Fibroblast of skin of back (primary cell): ENCODE measurements at places on chromosomes 16 and 17.
A peak's percentile ranks its signal among the peaks of the same experiment; 100 is the strongest.

DNA sequence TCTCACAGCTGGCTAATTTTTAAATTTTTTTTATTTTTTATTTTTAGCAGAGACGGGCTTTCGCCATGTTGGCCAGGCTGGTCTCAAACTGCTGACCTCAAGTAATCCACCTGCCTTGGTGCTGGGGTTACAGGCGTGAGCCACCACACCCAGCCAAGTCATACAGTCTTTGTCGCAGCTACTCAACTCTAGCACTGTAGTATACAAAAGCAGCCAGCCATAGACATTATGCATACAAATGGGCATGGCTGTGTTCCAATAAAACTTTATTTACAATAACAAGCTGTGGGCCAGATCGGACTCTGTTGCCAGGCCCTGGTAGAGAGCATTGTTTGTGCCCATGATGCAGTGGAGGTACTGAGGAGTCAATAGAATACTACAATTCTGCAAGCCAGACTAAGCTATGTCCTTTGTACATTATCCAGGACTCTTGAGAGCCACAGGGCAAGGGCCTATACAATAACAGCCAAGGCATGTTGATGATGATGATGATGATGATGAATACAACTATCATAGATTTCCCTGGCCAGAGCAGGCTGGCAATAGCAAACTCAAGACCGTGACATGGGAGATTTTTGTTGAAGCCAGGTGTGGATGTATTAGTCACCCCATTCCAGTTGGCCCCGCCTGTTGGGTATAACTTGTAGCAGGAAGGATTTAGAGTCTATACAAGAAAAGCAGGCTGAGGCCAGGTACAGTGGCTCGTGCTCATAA, 101.8 kb downstream of the MYH11 start:
- no peak for DNase-seq

- DNase-seq: peak; percentile 63
Observed at GRCh38 chr16:1691276-1691675, 13.2 kb downstream of the JPT2 start.

DNA sequence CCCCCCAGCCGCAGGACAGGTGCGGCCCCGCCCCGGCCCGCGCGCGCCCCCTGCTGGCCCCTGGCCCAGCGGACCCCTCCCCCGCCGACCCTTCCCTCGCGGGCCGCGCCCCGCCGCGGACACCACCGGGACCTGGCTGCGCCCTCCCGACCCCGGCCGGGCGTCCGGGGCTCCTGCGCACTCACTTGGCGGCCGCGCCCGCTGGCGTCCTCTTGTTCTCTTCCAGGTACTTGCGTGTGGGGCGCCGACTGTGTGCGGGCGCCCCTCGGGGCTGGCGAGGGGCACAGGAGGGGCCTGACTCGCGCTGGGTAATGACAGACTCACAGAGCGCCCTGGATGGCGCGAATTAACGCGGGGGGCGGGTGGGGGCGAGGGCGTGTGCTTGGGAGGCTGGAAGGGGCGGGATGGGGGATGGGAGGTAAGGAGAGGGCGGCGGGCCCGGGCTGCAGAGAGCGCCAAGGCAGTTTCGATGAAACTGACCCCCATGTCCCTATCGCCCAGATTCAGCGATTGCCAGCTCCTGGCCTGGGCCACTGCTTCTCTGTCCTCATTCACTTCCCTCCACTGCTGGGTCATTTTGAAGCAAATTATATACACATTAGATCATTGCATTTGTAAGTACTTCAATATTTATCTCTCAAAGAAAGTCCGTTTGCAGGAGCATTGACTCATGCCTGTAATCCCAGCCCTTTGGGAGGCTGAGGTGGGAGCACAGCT, 445 bp upstream of the DBNDD1 start:
- DNase-seq: peak; percentile 87

DNA sequence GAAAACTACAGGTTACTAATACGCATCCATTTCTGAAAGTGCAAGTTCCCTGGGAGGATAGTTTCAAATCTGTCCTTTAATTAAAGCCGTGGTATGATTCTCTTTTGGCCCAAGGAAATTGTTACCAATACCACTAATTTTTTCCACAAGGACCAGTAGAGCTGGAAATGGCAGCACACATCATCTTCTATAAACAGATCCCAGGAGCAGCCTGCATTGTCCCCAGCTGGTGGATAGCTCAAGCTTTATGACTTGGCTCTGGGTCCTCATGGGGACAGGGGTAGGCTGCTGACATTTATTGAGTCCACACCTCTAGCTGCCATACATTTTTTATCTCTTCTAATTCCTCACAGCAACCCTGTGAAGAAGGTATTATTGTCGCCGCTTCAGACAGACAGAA, 35.8 kb upstream of the BHLHA9 start:
- no peak for DNase-seq

DNA sequence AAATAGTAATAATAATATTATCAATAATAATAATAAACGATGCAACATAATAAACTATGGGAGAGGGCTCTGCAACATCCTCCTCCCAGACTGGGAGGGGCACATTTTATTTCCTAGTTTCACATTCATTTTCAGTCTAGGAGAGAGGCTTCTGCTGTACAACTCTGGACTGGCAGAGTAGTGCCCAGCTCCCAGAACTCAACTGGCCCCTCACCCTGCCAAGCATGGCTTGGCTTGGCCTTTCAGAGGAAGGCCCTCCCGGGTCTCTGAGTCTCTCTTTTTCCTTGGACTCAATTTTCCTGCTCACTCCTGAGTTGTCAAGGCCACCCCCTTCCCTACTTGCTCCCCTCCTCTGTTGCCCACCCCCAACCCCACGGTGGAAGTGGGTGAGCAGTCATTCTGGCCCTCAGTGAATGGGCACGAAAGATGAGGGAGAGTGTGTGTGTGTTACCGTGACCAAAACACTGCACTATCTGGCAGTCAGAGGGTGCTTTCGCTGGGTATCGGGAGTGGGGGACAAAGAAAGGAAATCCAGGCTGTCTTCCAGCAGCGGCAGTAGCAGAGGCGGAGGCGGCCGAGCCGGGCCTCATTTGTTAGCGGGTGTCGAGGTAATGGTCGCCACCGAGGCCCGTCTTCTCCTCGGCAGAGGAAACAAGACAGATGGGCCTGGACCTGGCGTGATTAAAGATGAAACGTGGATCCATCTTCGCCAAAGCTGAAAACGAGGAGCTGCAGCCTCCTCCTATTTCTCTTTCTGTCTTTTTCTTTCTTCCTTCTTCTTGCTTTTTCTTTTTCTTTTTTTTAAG, 2.3 kb downstream of the HOXB4 start:
- no peak for DNase-seq

DNA sequence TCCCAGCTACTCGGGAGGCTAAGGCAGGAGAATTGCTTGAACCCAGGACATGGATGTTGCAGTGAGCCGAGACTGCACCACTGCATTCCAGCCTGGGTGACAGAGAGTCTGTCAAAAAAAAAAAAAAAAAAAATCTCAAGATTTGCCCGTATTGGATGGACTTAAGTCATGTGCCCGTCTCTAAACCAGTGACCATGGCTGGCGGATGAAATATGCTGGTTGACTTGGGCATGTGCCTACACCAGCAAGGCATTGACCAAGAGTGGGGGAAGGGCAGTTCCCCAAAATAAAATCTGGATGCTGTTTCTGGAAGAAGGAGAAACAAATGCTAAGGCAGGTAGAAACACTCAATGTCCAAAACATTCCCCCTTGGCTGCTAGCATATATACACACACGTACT, 21.5 kb upstream of the COL1A1 start:
- no peak for DNase-seq

GRCh38 chr16:23216658-23217246, 34.2 kb downstream of the SCNN1G start:
- DNase-seq: no peak

- DNase-seq: no peak
Observed at GRCh38 chr17:64177311-64178010, 47.5 kb upstream of the ERN1 start.

DNA sequence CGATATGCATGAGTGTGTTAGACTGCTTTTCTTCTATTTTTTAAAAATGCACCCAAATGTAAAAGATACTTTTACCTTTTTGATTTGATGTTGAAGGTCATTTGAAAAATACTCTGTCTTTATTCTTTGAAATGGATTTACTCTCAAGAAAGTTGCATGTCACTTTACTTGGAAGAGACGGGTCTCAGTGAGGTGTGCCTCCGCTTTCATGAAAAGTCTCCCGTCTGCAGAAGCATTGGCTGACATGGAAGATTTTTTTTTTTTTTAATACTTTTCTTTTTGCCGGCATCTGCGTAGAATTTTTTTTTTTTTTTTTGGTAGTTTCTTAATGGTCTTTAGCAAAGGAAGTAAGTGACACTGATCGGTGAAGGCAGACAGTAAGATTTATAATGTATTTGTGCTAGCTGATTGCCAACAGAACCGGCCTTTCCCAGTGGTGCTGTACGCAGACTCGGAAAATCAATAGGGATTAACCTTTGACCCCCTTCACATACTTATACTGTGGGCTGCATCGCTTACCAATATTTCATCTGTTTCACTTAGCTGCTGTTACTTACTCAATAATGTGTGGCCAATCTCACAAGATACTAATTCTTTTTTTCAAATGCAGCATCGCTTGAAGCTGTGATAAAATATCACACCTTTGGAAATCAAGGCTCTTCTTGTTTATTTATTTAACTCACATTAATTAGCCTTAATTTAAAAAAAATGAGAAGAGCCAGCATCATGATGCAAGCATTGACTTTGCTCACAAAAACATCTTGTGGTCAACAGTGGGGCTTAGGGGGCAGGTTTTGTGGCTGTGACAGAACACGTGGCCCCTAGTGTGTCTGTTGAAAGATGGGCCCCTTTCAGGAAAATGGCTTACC, 383.9 kb downstream of the WWOX start:
- DNase-seq: no peak

GRCh38 chr17:33099252-33099651, 107.6 kb downstream of the SPACA3 start:
- no peak for DNase-seq

- DNase-seq: no peak
Observed at GRCh38 chr17:2521257-2521656, 9.6 kb upstream of the METTL16 start.

DNA sequence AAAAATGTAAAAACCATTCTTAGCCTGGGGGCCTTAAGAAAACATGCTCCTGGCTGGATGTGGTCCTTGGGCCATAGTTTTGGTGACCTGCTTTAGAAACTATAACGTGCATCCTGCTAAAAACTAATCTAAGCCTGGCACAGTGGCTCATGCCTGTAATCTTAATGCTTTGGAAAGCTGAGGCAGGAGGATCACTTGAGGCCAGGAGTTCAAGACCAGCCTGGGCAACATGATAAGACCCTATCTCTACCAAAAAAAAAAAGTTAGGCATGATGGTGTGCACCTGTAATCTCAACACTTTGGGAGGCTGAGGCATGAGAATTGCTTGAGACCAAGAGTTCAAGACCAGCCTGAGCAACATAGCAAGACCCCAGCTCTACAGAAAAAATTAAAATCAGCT, 183.8 kb upstream of the CHMP6 start:
- no peak for DNase-seq

GRCh38 chr17:68357886-68358285, 66.6 kb downstream of the ARSG start:
- DNase-seq: no peak

DNA sequence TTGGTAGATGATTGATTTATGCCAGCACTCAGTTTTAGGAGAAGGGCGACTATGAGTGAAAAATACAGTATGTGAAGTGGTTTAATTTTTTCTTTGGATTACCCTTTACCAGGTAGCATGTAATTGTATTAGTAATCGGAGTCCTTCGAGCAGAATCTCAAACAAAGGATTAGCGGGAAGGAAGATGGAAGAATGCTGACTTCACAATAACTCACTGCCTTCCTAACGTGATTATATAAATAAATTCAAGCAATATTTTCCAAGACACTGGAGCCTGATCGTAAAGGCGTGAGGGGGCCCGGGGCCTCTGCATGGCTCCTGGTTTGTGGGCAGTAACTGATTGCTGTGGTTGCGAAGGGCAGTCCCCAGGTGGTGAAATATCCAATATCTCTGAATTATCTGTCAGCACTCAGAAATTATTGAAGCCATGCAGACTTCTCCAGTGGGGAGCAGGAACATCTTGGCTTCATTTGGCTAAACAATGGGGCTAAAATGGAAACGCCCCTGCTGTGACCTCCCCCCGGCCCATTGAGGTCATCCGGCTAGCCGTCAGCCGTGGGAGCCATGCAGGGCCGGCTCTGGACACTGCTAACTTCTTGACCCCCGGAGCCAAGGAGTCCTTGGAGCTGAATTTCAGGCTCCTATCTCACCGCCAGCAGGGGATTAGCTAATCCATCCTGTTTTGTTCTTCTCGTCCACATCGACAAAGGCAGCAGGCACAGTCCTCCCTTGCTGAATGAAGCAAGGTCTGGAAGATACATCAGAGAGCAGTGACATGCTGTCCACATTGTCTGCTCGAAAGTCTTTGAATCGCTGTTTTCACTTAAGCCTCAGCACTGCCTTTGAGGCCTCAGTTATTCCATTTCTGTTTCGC, 295.9 kb upstream of the N4BP1 start:
- no peak for DNase-seq

DNA sequence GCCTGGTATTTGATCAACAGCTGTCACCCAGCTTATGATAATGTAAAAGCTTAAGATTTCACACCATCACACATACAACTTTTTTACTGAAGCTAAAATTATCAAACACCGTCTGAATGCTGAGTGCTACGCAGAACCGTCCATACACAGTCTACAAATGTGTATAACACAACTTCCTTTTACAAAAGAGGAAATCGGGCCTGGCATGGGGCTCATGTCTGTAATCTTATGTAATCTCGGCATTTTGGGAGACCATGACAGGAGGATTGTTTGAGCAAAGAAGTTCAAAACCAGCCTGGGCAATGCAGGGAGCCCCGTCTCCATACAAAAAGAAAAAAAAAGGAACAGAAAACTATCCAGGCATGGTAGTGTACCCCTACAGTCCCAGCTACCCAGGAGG, 19.6 kb upstream of the QRICH2 start:
- no peak for DNase-seq

GRCh38 chr17:65103896-65104295, 33.3 kb upstream of the RGS9 start:
- DNase-seq: peak; percentile 57

DNA sequence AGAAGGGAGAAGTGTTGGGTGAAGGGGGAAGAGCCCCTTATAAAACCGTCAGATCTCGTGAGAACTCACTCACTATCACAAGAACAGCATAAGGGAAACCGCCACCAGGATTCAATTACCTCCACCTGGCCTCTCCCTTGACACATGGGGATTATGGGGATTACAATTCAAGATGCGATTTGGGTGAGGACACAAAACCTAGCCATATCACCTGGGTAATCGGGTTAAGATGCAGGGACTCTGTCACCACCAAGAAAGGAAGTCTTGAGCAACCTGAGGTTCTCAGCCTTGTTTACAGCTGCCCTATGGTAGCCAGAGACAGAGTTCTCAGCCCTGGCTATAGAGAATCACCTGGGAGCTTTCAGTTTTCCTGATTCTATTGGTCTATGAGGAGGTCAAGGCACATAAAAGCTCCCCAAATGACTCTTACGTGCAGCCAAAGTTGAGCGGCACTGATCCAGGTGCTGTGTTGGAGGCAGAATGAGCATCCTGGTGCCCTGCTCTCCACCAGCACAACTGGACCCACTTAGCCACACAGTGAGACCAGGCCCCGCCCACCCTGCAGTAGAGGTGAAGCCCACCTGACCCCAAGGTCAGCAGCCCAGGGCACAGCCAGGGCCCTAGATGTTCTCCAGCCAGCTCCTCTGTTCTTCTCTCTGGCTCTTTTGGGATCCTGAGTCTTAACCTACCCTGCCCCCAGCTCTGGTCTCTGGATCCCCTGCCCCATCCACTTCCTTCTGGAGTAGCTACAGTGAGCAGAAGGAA, 138.5 kb upstream of the CDH5 start:
- DNase-seq: no peak

- DNase-seq: no peak
Observed at GRCh38 chr16:1441391-1441829, 2.9 kb downstream of the CCDC154 start.
